NCI-H526 treated with DMSO at 0.1 percent for 48 hours (cell line): ENCODE measurements at places on chromosomes 2 and 18.

- DNase-seq = no peak
Observed at GRCh38 chr2:73174244-73174643, 28.1 kb upstream of the NOTO start.

DNA sequence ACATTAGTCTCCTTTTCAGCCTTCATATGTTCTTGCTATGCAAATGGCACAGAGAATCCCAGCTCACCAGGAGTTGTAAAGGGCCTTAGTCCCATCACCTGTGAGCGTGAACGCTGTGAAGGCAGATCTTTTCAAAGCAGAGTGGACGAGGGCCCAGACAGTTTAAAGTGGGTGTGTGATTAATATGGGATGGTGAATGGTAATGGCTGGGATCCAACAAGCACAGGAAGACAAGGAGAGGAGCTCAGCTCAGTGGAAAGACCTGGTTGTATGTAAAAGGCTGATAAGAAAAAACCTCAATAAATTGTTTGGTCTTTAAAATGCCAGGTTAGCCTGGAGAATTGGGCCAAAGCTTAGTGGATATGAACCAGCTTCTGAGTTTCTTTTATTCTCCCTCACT lies 326.2 kb downstream of the NYAP2 start:
- DNase-seq = no peak

DNA sequence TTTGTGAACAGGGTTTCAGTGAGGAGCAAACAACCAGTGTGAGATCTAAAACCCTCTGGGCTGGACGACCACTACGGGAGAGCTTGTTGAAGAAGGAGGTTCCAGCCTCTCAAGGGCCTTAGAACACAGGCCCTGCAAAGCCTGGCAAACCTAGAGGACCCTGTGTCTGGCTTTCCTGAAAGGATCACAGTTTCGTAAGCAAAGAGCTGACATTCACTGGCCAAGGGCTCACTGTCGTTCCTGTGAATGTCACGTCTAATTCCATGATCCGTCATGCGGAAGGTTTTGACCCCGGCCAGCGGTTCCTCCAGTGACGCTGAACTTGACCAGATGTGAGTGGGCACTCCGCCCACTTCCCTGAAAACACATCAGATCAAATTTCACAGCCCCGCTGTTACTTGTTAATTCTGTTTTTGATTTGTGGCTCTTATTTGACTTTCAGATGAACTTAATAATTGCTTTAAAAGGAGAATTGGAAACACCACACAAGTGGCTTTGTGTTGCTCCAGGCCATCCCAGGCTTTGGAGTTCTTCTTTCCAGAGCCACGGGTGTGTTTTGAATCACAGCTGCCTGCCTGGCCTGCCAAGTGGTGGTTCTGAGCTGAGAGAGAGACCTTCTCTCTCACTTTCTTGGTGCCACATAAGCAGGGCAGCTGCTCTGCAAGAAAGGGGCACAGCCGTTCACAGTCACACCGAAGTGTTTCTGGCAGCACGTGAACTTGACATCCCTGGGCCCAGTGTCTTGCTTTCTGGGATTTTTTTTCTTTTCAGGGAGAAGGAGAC lies 308.4 kb downstream of the NDUFA10 start:
- peak; percentile 82 for DNase-seq

DNA sequence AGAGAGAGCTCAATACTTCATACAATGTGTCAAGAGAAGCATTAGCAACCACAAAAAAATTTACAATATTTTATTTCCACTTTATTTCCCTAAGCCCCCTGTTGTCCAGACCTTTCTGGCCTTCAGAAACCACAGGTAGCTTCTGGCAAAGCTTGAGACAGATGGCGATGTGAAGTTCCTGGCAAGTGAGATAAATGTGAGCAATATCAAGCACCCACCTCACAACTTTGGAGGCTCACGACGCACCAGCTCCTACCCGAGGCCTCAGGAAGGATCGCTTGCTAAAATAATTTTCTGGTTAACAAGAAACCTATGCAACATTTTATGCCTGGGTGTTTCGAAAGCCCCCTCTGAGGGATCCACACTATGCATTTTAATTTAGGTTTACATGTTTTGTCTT lies 158.1 kb upstream of the CHAC2 start:
- no peak for DNase-seq

DNA sequence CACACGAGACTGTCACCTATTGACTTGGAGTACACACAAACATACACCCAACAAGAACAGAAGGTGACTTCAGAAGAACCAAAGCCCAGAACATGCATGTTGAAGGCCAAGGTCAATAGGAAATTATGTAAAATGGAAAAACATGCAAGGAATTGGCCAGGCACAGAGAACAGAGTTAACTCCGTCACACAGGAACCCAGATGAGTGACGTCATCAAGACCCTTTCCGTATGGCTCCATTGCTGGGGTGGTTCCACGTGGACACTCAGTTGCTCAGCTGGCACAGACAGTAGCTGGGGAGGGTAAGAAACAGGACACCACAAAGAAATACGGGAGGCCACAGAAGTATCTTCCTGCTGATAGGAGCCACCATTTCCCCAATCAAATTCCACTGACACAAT lies 18.4 kb downstream of the SOX11 start:
- no peak for DNase-seq

DNA sequence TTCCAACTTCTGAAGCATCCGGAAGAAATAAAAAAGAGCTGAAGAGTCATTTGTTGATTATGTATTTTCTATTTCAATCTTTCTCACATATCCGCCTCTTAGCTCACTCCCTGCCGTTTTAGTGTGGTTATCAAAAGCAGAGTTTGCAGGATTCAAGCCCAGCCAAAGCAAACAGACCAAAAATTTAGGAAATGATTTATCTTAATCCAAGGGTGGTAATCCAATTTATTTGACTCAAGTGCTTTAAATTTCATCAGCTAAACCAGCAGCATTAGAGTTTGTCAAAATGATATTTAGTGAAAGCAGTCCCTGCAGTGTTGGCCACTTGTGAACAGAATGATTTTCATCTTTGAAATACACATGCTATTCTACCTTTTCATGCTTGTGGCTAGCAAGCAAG lies 129.3 kb upstream of the CCDC68 start:
- DNase-seq = no peak

- no peak for DNase-seq
Observed at GRCh38 chr18:13291299-13291698, 72.7 kb downstream of the LDLRAD4 start.

DNA sequence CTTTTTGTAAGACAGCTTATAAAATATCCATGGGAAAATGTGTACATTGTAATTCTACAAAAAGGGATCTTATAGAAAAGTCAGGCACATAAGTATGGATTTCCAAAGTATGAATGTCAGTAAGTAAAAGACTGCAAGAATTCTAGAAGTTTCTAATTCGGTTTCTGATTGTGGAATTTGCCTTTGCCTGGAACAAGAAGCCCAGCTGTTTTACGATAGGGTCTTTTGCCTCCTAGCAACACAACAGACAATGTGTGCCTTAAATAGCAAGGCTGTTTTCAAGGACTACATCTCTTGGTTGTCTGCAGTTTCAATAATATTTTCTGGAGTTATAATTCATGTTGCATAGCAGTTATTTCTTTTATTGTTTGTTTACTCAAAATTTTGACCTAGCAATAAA lies 312.9 kb downstream of the MTX2 start:
- peak; percentile 14 for DNase-seq

DNA sequence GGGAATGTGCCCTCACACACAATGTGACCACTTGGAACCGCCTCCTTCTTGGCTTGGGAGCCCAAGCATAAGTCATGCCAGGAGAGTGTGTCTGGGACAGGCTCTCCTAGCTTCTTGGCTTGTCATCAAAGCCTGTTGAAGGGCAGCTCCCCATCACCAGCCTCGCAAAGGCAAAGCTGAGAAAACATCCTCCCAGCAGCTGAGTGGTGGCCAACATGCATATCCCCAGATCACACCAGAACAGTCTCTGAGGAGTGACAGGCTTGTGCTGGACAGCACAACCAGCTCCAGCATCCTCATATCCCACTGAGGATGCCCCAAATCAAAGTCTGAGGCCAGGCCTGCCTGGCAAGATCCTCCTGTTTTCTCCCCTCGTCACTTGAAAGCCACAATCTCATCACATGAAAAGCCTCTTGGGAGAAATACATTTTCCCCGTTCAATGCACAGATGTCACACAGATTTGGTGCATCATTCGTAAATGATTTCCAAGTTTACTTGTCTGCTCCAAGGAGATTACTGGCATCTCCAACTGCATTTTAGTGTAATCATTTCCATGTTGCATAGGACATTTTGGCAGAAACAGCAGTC lies 269.3 kb downstream of the TTC32 start:
- DNase-seq = no peak
